ENCODE measurements at places on chromosomes 11 and 22.

DNA sequence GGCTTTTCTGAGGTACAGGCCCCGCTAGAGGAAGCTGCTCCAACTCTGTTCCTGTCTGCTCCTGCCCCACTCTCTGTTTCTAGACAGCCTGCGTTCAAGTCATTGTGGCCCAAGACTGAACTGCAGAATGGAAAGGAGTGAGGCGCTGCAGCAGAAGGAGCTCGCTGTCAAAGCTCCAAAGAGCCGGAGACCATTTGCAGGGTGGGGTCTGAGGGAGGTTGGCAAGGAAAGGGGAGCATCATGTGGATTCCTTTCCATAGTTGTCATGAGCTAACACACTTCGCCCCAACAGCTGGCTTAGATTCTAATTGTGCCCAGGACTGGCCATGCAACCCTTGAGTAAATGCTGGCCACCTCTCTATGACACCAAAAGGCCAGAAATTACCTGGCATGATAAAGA, 18.8 kb downstream of the APOL4 start:
- no peaks in the 10 kb centered on the region for H3K27me3 ChIP-seq
- no peak overlapping the region for H3K27ac ChIP-seq
- no peaks in the 10 kb centered on the region for H3K36me3 ChIP-seq
- peaks cover 14% of the 10 kb centered on the region for H3K4me1 ChIP-seq
- no peak overlapping the region for H3K4me3 ChIP-seq

GRCh38 chr11:73356979-73357860, 19.0 kb upstream of the RELT start:
- H3K27me3 ChIP-seq = no peaks in the 10 kb centered on the region
- H3K4me1 ChIP-seq = no peaks in the 10 kb centered on the region
- H3K36me3 ChIP-seq = peaks cover 30% of the 10 kb centered on the region
- no peak overlapping the region for H3K4me3 ChIP-seq

DNA sequence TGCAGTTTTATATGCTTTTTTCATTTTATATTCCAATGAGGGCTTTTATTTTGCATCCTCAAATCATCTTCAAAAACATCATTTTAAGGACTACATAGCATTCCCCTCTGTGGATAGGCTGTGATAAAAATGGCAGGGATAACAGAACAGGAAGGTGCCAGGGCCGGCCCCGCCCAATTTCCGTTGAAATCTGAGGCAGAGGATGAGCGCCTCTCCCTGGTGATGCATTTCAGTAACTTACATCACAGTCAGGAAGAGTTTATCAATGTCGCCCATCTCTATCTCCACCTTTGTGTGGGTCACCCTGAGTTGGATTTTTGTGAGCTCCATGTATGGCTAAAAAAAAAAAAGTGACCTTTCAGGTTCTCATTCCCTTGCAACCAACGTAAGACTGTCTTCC, 201.6 kb downstream of the DSCAML1 start:
- DNase-seq = no peak
- H3K27me3 ChIP-seq = peaks cover 33% of the 10 kb centered on the region
- H3K4me1 ChIP-seq = no peaks in the 10 kb centered on the region
- no peak overlapping the region for H3K27ac ChIP-seq
- no peak overlapping the region for H3K4me3 ChIP-seq
- H3K36me3 ChIP-seq = no peaks in the 10 kb centered on the region

GRCh38 chr22:39537975-39538374, 5.4 kb upstream of the RPS19BP1 start:
- H3K27ac ChIP-seq = no peak overlapping the region
- no peaks in the 10 kb centered on the region for H3K36me3 ChIP-seq
- DNase-seq = no peak
- no peak overlapping the region for H3K4me3 ChIP-seq
- H3K27me3 ChIP-seq = peaks cover 6% of the 10 kb centered on the region

GRCh38 chr11:76654980-76655379, 15.6 kb downstream of the LRRC32 start:
- H3K4me1 ChIP-seq = peaks cover 39% of the 10 kb centered on the region
- H3K4me3 ChIP-seq = no peak overlapping the region
- peak; percentile 65 for DNase-seq

GRCh38 chr11:86625544-86625943, 46.9 kb downstream of the ME3 start:
- DNase-seq = no peak
- H3K4me1 ChIP-seq = peaks cover 44% of the 10 kb centered on the region

GRCh38 chr11:17388609-17389210, at the start of gene KCNJ11:
KCNJ11 (minus strand) TSS chr11:17388659; CDS start chr11:17388091, 568 bp downstream.
- H3K4me1 ChIP-seq = peaks cover 14% of the 10 kb centered on the region
- H3K36me3 ChIP-seq = no peaks in the 10 kb centered on the region
- no peak for DNase-seq
- peak within 1 kb of the TSS; percentile 55 for H3K4me3 ChIP-seq
- H3K27ac ChIP-seq = no peak within 1 kb of the TSS

- H3K27ac ChIP-seq = no peak overlapping the region
- H3K27me3 ChIP-seq = no peaks in the 10 kb centered on the region
- no peak overlapping the region for H3K4me3 ChIP-seq
- DNase-seq = no peak
Observed at GRCh38 chr22:42062506-42063170, 8.0 kb downstream of the NAGA start.

DNA sequence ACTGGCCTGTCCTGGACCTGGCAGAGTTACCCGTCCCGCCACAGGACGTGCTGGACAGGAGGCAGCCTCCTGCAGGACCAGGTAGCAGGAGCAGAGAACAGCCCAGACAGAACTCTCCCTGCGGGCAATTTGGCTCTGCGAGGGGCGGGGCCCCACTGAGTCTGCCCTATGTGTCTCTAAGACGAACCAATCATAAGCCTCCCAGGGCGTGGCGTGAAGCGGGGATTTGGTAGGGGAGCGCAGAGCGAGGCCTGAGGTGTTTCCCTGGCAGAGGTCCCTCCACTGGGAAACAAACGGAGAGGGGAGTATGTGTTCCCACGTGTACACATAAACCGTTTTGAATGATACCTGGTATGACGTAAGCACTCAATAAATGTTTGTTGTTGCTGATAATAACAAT, 7.4 kb downstream of the CD82 start:
- H3K36me3 ChIP-seq = no peaks in the 10 kb centered on the region
- peaks cover 94% of the 10 kb centered on the region for H3K4me1 ChIP-seq
- no peaks in the 10 kb centered on the region for H3K27me3 ChIP-seq
- peak overlapping the region; percentile 79 for H3K27ac ChIP-seq
- no peak for DNase-seq

DNA sequence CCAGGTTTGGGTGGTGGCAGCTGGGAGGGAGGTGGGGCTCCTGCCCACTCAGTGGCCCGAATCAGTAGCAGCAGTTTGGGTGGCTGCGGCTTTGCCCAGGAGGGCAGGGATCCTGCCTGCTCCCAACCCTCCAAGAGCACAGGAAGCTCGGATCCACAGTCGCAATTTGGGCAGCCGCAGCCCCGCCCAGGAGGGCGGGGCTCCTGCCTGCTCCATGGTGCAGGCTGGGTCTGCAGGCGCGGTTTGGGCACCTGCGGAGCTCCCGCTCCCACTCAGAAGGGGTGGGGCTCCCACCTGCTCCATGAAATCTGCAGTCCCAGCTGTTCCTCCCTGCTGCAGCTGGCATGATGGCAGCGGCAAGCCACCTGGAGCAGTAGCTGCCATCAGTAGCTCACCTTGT, 38.1 kb upstream of the CALCB start:
- H3K4me3 ChIP-seq = no peak overlapping the region
- DNase-seq = no peak
- no peaks in the 10 kb centered on the region for H3K36me3 ChIP-seq
- H3K27me3 ChIP-seq = peaks cover 5% of the 10 kb centered on the region
- H3K4me1 ChIP-seq = no peaks in the 10 kb centered on the region

DNA sequence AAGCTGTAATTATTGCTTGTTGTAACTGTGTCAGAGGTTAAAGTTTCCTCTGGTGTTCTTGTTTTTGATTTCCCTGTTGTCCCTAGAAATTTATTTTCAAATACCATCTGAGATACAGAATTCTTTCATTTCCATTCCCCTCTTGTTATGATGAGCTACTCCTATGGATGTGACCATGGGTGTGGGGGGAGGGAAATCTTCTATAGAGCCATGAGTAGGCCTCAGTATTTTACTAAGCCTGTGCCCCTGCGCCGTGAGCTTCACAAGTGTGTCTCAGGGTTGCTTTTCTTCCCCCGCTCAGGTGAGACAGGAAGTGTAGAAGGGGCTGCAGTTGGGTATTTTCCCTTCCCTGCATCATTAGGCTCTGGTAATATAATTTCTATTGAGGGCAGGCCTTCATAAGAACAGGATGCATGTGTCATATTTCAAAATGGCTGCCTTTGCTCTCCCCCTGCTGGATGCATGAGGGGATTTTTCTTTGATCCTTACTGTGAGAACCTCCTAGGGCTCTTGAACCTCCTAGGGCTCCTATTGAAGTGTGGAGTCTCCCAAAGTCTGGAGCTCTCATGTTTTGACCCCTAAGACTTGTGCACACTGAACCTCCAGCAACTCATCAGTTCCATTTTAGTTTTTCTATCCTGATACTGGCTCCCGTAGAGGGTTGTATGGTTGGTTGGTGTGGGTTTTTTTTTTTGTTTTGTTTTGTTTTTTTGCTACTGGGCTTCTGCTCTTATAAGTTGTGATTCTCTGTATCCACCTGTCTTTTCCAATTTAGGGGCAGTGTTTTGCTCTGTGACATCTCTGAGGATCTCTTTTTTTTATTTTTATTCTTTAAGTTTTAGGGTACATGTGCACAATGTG, 658.2 kb downstream of the NTM start:
- no peaks in the 10 kb centered on the region for H3K36me3 ChIP-seq
- DNase-seq = no peak
- no peaks in the 10 kb centered on the region for H3K4me1 ChIP-seq
- no peak overlapping the region for H3K27ac ChIP-seq

DNA sequence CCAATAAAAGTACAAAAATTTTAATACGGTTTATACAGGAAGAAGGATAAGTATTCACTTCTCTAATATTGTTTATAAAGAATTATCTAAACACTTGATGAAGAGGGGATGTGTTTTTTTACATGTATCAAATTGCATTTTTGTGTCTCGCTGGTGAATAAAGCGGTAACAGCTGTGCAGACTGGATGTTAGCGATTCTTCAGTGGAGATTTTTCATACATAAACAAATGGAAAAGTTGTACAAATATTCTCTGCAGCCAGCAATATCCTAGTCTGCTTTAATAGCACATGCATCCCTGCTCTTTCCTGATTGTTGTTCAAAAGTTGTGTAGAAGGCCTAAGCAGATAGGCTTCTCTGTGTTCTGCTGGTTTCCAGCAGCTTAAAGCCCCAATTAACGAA, 369.3 kb downstream of the SOX6 start:
- no peak overlapping the region for H3K27ac ChIP-seq
- H3K27me3 ChIP-seq = no peaks in the 10 kb centered on the region

DNA sequence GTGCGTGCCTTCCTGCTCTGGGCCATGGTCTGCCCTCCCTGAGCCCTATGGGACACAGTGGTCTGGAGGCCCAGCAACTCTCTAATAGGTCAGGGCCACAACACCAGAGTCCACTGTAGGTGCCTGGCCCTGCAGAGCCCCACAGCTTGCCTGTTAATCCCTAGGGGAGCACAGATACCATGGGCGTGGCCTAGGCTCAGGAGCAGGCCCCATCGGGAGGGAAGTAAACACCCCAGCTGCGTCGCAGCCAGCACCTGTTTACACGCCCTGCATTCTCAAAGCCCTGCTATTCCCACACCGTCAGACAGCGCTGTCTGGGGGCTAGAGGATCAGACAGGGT, 2.5 kb downstream of the KCTD17 start:
- H3K4me1 ChIP-seq = peaks cover 38% of the 10 kb centered on the region
- no peak for DNase-seq
- no peak overlapping the region for H3K4me3 ChIP-seq
- no peaks in the 10 kb centered on the region for H3K27me3 ChIP-seq
- peaks cover 31% of the 10 kb centered on the region for H3K36me3 ChIP-seq
- no peak overlapping the region for H3K27ac ChIP-seq

- peaks cover 32% of the 10 kb centered on the region for H3K27me3 ChIP-seq
- peaks cover 19% of the 10 kb centered on the region for H3K4me1 ChIP-seq
- H3K27ac ChIP-seq = peak overlapping the region; percentile 70
- H3K36me3 ChIP-seq = no peaks in the 10 kb centered on the region
- no peak for DNase-seq
Observed at GRCh38 chr11:101584129-101584515, 315 bp upstream of the TRPC6 start.

DNA sequence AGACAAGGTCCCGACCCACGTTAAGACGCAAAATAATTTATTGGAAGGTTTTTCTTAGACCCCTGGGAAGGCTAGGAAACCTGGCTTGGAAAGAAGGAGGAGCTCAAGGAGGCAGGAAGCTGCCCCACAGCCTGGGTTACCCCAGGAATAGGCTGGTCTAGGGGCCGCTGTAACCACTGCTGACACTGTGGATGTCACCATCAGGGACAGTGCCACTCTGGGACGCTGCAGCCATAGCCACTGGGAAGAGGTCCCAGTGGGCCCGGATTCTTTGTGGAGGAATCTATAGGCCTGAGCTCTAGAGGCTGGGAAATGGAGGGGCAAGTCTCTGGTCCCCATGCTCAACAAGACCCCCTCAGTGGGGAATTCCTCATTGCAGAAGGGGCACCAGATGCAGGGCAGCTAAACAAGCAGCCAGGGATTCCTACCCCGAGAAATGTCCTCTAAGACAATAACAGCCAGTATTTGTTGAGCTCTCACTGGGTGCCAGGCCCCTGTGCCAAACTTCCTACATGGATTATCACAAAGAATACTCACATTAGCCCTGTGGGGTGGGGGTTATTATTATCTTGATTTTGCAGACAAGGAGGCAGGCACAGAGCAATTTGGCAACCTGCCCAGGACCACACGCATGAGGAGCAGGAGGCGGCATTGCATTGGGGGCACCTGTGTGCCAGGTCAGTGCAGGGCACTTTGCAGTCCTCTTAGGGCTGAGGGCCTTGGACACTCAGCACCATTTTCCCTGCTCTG, 19.5 kb upstream of the CHKA start:
- H3K27me3 ChIP-seq = no peaks in the 10 kb centered on the region
- peaks cover 14% of the 10 kb centered on the region for H3K4me1 ChIP-seq
- no peaks in the 10 kb centered on the region for H3K36me3 ChIP-seq
- H3K4me3 ChIP-seq = no peak overlapping the region

GRCh38 chr11:61882879-61883278, 8.5 kb downstream of the FADS3 start:
- no peaks in the 10 kb centered on the region for H3K4me1 ChIP-seq
- DNase-seq = no peak
- H3K36me3 ChIP-seq = no peaks in the 10 kb centered on the region
- H3K4me3 ChIP-seq = no peak overlapping the region

- H3K4me1 ChIP-seq = no peaks in the 10 kb centered on the region
- no peak for DNase-seq
- H3K27ac ChIP-seq = no peak overlapping the region
Observed at GRCh38 chr11:133491680-133492383, 40.5 kb downstream of the OPCML start.

- H3K4me3 ChIP-seq = no peak overlapping the region
- H3K4me1 ChIP-seq = no peaks in the 10 kb centered on the region
- H3K27me3 ChIP-seq = no peaks in the 10 kb centered on the region
- H3K36me3 ChIP-seq = no peaks in the 10 kb centered on the region
Observed at GRCh38 chr11:35550374-35551036, 25.1 kb upstream of the PAMR1 start.

DNA sequence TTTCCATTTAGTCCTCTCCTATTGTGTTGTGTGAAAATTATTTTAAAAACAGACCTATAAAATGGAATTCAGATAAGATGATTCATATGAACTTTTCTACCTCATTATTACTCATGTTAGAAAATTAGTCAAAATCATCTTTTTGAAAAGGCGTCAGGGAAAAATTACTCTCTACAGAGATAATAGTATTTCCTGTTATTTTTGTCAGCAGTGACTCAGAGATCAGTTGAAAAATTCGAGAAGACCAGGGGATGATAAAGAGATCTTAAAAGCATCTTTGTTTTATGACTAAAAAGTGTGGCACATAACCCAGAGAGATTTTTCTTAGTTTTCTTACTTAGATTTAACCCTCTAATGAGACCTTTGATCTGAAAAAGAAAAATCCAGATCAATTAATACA, 157.9 kb upstream of the CARD18 start:
- no peaks in the 10 kb centered on the region for H3K27me3 ChIP-seq
- DNase-seq = no peak
- H3K4me1 ChIP-seq = no peaks in the 10 kb centered on the region
- H3K36me3 ChIP-seq = no peaks in the 10 kb centered on the region
- no peak overlapping the region for H3K27ac ChIP-seq
